ENCODE measurements at places on chromosomes 11 and 22.

DNA sequence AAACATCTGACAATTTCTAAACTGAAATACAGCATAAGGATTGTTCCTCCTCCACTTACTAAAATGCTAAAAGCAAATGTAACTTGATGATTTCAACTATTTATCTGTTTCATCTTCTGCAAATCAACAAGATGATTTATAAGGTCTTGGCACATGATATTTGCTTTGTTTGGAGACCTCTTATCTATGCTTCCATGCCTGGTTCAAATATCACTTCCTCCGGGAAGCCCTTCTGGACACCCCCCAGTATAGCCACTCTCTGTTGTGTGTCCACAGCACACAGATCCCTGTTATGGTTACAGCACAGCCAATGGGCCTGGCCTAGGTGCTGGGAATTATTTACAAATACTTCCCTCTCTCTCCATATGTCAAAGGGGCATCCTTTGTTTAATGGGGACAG, 114.8 kb downstream of the C11orf58 start:
- no peak for DNase-seq

DNA sequence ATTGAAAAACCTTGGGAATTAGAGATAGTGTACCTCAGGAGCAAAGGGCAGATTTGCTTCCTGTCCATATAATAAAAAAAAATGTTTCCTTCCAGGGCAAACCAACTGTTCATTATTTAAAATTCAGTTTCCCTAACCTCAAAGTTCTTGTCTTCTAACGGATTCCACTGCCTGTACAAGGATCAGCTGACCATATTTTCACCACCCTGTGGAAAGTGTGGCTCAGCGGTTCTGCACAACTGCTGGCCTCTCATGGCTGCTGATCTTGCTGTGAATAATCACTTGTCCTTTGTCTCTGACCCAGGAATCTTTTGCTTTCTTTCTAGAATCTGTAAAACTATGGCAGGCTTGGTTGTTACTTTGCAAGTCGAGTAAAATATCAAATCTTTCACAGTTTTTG, 1732.5 kb upstream of the RAG2 start:
- DNase-seq = no peak

DNA sequence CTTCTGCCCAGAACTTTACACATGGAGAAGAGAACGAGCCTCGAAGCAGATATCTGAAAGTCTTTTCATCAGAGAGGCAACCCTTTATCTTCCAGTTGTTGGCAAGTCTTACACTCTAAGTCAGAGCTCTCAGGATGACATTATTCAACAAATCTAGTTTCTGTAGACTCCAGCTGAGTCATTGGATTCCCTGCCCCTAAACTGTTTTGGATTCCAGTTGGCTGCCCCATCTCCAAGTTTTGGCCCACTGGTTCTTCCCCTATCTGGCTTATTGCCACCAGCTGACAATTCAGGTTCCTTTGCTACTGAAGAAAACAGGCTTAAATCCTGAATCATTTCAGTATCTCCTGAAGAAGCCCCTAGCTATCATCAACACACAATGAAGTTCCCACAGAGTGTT, 14.2 kb downstream of the SAAL1 start:
- DNase-seq = no peak

- DNase-seq = peak; percentile 99
Observed at GRCh38 chr11:57657194-57658022, at the start of gene CLP1. Gene CLP1 (plus strand): TSS chr11:57657762. CDS start chr11:57659477, 1,715 bp downstream.

DNA sequence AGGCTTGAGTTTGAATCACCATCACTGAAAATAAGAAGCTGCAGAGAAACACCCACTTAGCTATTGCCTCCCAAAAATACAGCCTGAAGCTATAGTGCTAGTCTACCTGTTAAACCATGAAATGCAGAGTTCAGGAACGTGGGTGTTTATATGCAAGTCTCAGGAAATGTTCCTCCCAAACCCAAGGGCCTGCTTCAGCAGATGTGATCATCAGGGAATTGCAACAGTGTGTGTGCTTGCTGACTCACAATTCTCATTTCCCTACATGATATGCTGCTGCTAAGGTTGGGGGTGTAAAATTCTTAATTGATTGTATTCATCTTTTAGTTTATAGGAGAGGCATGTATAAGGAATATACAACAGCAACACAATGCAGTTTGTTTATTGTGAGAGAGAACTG, 49.6 kb downstream of the NUP98 start:
- peak; percentile 91 for DNase-seq

GRCh38 chr11:47571895-47572294, 6.5 kb downstream of the PTPMT1 start:
- no peak for DNase-seq

DNA sequence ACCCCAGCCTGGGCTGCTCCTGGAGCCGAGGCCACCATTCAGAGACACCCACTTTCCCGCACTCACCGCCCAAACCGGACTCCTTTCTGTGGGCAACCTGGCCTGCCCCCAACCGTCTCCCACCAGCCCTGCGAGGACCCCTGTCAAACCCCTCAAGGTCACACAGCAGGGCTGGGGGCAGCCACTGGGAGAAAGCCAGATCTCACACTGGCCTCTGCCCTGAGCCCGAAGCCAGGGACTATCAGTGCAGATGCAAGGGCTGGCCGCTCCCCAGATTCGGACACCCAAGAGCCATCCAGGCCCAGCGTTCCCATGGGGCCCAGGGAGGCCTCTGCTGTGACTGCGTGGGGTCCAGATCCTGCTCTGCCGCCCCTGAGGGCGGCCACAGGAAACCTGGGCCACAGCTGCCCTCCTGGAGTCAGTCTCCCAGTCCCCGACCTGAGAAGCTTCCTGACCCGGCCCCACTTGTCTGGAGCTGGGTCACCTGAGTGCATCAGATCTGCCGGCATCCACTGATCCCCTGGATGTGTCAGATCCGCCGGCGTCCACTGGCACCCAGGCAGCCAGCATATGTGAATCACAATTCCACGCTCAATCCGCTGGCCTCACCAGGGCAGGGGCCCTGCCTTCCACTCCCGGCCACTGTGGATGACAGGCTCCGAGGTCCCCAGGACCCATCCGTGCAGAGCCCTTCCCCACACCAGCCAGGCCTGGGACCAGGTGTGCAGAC, 139.7 kb downstream of the BRD1 start:
- DNase-seq = no peak
